ENCODE measurements at places on chromosomes 11 and 22.

DNA sequence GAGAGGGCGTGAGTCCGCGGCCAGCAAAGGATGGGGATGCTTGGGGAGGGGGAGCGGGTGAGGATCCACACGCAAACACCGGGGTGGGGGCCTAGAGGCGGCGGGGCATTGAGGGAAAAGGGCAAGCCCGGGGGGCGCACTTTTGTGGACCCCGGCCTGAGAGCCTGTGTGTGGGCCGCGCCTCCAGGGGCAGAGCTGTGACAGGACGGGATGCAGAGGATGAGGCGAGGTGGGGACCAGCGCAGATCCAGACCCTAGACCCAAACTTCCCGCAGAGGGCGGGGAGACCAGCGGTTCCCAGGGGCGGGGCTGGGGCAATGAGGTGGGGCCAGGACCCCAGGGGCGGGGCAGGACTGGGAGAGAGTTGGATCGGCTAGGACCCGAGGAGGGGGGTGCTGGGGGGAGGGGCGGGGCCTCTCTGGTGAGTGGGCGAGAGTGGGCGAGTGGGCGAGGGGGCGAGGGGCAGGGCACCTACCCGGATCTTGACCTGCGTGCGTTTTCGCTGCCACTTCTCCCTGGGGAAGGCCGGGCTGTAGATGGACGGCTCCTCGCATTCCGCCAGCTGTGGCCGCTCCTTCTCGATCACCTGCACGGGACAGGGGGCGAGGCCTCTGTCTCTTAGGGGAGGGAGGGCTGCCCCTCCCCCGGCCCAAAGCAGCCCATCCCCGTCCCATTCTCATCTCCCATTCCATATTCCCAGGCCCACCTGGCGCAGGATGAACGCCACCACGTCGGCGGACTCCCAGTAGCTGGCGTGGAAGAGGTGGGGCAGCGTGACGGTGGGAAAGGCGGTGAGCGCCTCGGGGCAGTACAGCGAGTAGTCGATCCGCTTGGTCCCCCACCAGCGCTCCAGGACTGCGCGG, 10.6 kb downstream of the PITPNM1 start:
- DNase-seq: no peak

- no peak for DNase-seq
These were observed 356.3 kb downstream of the FAT3 start for GRCh38 chr11:92580908-92581307.

GRCh38 chr11:75615751-75616150, 53.1 kb downstream of the MAP6 start:
- no peak for DNase-seq

DNA sequence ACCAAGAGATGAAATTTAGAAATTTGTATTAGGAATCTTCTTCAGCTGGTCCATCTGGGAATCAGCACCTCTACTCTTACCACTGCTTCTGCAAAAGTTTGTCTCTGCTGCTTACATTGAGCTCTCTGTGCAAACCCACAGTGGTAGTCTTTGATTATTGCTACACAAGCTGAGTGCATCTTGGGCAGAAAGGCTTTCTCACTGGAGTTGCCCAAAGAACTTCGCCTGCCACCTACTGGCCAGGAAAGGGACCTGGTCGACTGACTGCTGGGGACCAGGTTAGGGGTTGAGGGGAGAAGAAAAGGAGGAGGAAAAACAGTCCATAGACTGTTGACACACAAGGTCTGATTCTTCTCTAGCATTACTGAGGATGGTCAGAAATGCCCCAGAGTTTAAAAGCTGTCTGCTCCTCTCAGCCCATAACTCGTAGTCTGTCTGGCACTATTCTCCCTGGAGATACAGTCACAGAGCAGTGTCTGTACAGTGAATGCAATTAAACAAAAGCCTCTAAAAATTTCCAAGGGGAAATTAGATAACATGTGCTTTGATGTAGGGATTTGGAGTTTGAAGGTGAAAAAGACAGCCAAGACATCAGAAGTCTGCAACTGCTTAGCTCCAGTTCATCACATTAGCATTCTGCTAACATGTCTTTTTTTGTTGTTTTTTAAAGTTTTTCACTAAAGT, 215.0 kb upstream of the CTSC start:
- peak; percentile 10 for DNase-seq

GRCh38 chr11:22162756-22163155, 30.1 kb upstream of the ANO5 start:
- no peak for DNase-seq

- peak; percentile 78 for DNase-seq
These were observed 18.6 kb upstream of the SCARF2 start for GRCh38 chr22:20456064-20456721.

- no peak for DNase-seq
These were observed 17.4 kb downstream of the LMO2 start for GRCh38 chr11:33874433-33874832.

- no peak for DNase-seq
These were observed 59.7 kb downstream of the NARS2 start for GRCh38 chr11:78514922-78515502.

GRCh38 chr11:47570651-47571356, 5.4 kb downstream of the PTPMT1 start:
- DNase-seq: no peak

GRCh38 chr11:44573333-44573732, 7.9 kb downstream of the CD82 start:
- no peak for DNase-seq

DNA sequence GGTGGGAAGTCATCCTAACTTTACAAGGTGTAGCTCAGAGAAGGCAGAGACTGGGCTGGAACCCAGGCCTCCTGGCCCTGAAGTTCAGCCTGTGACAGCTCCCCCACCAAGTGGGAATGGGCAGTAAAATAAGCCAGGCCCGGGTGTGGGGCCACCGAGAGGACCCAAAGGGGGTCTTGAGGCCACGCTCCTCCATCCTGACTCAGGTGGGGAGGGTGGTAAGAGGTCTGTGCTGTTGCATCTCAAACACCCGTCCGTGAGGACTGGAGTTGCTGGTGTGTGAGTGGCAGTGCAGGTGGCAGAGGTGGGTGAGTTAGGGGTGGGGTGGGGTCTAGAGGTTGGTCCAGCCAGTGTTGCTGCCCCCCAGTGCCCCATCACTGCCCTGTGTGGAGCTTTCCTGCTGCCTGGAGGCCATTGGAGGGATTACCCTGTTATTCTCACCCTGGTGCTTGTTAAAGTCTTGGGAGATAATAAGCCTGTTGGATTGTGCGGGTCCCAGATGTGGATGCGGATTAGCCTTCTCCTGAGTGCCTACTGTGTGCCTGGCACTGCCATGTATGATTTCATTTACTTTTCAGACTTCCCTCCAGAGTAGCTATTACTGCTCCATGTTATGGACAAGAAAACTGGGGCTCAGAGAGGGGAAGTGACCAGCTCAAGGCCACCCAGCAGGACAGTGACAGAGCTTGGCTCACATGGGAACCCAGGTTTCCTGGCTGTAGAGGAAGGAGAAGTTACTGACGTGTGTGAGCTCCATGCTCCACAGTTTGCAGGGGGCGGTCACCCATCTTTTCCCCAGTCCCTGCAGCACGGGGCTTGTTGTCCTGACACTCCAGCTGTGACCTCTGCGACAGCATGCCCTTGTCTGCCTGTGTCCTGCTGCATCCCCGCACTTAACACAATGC, 12.9 kb downstream of the SERPINH1 start:
- DNase-seq: no peak

DNA sequence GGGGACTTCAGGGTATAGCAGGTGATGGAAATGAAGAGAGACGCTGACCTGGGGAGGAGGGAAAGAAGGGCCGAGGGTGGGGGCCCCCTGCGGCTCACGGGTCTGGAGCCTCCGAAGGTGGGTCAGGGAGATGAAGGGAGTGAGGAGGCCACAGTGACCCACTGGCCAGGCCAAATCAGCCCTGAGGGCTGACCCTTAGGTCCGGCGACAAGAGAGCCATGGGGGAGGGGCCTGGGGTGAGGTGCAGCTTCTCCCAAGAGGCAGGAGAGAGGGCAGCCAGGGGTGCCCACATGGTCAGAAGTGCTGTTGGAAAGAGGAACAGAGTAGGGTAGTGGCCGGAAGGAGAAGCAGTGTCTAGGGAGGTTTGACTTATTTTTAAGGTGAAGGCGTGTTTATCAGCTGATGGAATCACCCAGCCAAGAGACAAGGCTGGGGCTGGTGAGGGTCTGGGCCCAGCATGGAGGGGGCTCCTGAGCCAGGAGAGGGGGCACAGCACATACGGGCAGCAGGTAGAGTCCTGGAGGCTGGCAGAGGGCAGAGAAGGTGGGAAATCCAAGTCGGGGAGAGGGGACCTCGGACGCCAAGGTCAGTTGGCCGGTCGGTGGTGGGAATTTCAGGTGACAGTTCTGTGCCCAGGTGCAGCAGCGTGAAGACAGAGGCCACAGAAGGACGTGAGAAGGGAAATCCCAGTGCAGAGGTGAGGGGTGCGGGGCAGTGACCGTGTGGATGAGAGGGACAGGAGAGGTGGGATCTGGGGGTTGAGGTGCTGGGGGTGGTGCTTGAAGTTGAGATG, 49.0 kb downstream of the LINC01488 start:
- no peak for DNase-seq

DNA sequence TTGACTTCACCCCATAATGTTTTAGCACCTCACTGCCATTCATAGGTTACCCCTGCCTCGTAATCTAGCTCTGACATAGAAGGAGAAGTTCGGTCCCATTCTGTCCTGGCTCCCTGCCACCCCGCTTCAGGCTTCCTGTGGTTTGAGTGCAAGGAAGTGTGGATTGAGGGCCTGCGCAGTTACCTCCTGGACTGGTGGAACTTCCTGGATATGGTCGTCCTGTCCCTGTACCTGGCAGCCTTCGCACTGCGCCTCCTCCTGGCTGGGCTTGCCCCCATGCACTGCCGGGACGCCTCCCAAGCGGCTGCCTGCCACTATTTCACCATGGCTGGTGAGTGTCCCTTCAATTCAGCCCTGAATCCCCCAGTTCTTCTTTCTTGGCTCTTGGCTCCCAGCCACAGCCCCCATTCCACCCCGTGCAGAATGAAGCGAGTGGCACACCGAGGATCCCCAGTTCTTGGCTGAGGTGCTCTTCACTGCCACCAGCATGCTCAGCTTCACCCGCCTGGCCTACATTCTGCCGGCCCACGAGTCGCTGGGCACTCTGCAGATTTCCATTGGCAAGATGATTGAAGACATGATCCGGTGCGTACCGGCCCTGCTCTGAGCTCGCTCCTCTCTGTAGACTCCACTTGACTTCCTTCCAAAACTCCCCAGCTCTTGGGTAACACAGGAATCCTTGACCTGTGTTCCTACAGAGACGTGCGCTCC, 15.4 kb downstream of the ART5 start:
- no peak for DNase-seq

- DNase-seq: no peak
These were observed 44.2 kb downstream of the SNX19 start for GRCh38 chr11:130872102-130872501.

DNA sequence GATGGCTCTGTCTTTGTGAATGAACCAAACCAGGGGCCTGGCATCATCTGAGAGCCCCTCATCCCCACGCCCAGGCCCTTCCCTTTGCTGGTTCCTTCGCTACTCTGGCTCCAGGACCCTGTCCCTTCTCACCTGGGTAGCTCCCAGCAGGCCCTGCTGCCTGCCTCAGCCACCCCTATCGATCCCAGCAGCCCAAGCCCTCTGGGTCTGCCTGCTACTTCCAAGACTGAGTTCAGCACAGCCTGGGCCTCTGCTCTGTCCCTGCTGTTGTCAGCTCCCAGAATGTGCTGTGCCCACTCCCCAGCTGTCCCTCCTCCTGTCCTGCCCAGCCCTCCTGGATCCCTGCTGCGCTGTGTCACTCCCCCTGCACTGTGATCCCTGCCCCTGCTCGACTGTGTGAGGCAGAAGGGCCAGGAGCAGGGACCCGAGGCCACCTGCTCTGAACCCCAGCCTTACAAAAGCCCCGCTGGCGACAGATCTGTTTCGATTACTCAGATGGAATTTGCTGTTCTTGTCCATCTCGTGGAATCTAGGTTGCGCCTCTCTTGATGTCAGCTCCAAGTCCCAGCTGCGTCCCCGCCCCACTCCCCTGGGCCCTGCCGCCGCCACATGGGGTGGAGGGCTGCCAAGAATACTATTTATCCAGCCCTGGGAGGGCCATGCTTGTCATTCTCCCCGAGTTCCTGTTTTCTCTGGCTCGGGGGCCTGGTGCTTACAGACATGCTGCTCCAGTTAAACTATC, 13.0 kb downstream of the MRPL21 start:
- DNase-seq: no peak

- no peak for DNase-seq
These were observed 211.4 kb downstream of the DSCAML1 start for GRCh38 chr11:117585631-117586030.

DNA sequence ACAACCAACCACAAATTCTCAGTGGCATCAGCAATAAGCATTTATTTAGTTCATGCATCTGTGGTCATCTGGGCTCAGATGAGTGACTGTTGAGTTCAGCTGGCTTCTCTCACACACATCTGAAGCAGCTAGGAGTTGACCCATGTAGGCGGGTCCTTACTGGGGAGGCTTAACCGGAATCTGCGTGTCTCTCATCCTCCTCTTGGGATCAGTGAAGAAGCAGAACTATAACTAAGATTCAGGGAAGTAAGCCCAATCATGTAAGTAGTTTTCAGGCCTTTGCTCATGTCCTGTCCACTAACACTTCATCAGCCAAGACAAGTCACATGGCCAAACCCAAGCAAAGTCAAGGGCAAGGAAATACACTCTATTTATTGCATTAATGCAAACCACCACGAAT, 236.2 kb downstream of the C11orf87 start:
- no peak for DNase-seq

DNA sequence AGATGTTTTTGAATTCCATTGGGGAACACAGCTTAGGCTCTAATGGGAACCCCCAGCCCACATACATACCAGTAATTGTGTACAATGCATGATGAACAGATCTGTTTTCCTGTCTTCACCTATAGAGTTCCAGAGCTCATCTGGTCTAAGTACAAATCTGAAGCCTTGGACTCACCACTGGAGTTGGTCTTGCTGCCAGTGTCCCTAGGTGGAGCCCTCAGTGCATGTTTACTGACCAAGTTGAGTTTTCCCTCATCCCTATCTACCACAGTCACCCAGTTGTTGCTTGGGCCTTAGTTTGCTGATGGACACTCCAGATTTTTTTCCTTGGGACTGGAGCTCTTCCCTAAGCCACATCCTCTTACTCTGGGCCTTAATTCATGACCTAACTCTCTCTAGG, 159.2 kb upstream of the DDI1 start:
- no peak for DNase-seq

- DNase-seq: no peak
These were observed 1555.9 kb upstream of the RAG2 start for GRCh38 chr11:38153985-38154384.
